Dermis lymphatic vessel endothelial cell (primary cell): ENCODE measurements at places on chromosomes 16 and 17. TPM values are rescaled to one million over a fixed set of nuclear protein-coding genes. Genes with fewer than 3 reads are reported as not detected.

The FKBP10 gene
- total RNA-seq = 134 and 149 TPM in 2 replicates

The KPNB1 gene
- 220 and 265 TPM in 2 replicates for total RNA-seq

The ACSM2A gene
- total RNA-seq = 0.22 and 0.26 TPM in 2 replicates

The SRL gene
- total RNA-seq = 0.09 and 0.11 TPM in 2 replicates

The G6PC1 gene
- not detected in 2 replicates for total RNA-seq

The ZFP1 gene
- 9.0 and 10.0 TPM in 2 replicates for total RNA-seq

The SPSB3 gene
- total RNA-seq = 41.3 and 47.0 TPM in 2 replicates

The CD19 gene
- total RNA-seq = not detected in 2 replicates

The GPR142 gene
- not detected in 2 replicates for total RNA-seq

The RNFT1 gene
- total RNA-seq = 12.6 and 18.0 TPM in 2 replicates

The OVCA2 gene
- 45.8 and 50.8 TPM in 2 replicates for total RNA-seq

The SCGB1C2 gene
- not detected in 2 replicates for total RNA-seq

The HBA2 gene
- not detected in 2 replicates for total RNA-seq

The PLLP gene
- total RNA-seq = 2.7 and 3.5 TPM in 2 replicates

The CD300C gene
- not detected in 2 replicates for total RNA-seq

The FBXW10B gene
- total RNA-seq = 0.11 and 0.17 TPM in 2 replicates

The NPIPB8 gene
- 0.22 and 0.34 TPM in 2 replicates for total RNA-seq

The LRRC75A gene
- 0.77 and 2.0 TPM in 2 replicates for total RNA-seq

The TEKT1 gene
- 0.11 TPM in 1 of 2 replicates, not detected in the other for total RNA-seq

The BEAN1 gene
- total RNA-seq = 0.11 and 0.43 TPM in 2 replicates

The WWOX gene
- 15.1 and 16.8 TPM in 2 replicates for total RNA-seq

The TNFRSF17 gene
- not detected in 2 replicates for total RNA-seq

The HBA1 gene
- not detected in 2 replicates for total RNA-seq

The SOST gene
- total RNA-seq = not detected in 2 replicates

The CTRB2 gene
- not detected in 2 replicates for total RNA-seq

The OR3A2 gene
- total RNA-seq = not detected in 2 replicates

The ABCC11 gene
- total RNA-seq = not detected in 2 replicates

The NMT1 gene
- total RNA-seq = 43.7 and 60.3 TPM in 2 replicates

The ZFPM1 gene
- total RNA-seq = 0.33 and 0.69 TPM in 2 replicates

The PTRH2 gene
- total RNA-seq = 33.5 and 35.0 TPM in 2 replicates

The MYH2 gene
- not detected in 2 replicates for total RNA-seq

The TBC1D16 gene
- total RNA-seq = 35.8 and 51.5 TPM in 2 replicates

The HSDL1 gene
- 33.0 and 35.3 TPM in 2 replicates for total RNA-seq

The CBX8 gene
- total RNA-seq = 1.8 and 2.7 TPM in 2 replicates

The CACNA1G gene
- total RNA-seq = not detected in 2 replicates

The PRDM7 gene
- not detected in 2 replicates for total RNA-seq

The ABCA9 gene
- total RNA-seq = 0.34 and 0.76 TPM in 2 replicates

The RGS11 gene
- total RNA-seq = under 0.01 and 0.33 TPM in 2 replicates
